ENCODE measurements at places on chromosomes 7 and 10. TPM values are rescaled to one million over a fixed set of nuclear protein-coding genes. Genes with fewer than 3 reads are reported as not detected.

DNA sequence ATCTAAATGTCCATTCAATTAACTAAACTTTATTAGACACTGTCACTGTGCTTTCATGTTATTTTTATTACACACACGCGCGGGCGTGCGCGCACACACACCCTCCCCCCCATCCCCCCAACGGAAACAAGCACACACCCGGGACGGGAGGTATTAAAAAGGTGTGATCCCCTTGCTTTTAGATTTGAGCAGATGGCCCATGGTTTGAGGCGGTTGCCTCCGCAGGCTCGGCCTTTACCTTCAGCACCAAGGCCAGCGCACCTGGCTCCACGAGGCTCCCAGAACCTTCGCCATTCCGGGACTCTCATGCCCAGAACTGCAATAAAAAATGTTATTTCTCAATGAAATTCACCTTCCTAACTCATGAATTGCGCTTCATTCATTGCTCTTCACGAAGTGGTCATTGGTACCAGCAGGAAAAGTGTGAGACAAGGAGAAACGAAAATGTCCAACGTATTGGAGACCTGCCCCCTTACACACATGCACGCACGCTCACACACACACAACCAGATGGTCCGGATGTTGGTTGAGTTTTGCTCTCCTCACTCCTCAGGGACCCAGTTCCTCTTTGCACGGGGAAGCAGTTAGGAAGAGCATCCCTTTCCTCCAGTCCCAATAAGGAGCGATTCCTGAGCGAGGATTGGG lies 20.8 kb upstream of the PTF1A start:
- no peak for DNase-seq

- DNase-seq = no peak
Measured at GRCh38 chr7:102404005-102404861, 8.1 kb downstream of the PRKRIP1 start.

- DNase-seq = no peak
Measured at GRCh38 chr7:121985476-121986030, 112.6 kb downstream of the PTPRZ1 start.

SLC26A5 gene
- polyA plus RNA-seq = not detected

GRCh38 chr10:76073524-76073923 lies 642.1 kb downstream of the LRMDA start:
- DNase-seq = no peak

DNA sequence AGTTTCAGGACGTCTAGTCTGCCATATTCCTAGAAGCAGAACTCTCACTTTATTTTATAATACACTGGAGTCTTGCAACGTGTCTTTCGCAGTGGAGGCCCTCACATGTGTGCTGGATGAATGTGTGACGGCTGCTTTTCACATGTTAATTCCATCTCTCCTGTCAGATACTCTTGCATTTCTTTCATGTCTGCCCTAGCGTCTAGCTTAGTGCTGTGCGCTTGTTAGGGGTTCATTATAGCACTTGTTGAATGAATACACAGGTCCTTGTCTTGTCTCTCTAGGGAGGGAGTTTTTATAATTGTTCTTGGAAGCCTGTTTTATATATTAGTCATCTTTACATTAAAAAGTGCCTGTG lies 94.4 kb downstream of the MAP3K8 start:
- DNase-seq = no peak

CREB5 gene
- polyA plus RNA-seq = 23.3 TPM

FAS gene
- 78.4 TPM for polyA plus RNA-seq

GRCh38 chr10:100661520-100661919 lies 83.9 kb upstream of the PAX2 start:
- DNase-seq = no peak

DNA sequence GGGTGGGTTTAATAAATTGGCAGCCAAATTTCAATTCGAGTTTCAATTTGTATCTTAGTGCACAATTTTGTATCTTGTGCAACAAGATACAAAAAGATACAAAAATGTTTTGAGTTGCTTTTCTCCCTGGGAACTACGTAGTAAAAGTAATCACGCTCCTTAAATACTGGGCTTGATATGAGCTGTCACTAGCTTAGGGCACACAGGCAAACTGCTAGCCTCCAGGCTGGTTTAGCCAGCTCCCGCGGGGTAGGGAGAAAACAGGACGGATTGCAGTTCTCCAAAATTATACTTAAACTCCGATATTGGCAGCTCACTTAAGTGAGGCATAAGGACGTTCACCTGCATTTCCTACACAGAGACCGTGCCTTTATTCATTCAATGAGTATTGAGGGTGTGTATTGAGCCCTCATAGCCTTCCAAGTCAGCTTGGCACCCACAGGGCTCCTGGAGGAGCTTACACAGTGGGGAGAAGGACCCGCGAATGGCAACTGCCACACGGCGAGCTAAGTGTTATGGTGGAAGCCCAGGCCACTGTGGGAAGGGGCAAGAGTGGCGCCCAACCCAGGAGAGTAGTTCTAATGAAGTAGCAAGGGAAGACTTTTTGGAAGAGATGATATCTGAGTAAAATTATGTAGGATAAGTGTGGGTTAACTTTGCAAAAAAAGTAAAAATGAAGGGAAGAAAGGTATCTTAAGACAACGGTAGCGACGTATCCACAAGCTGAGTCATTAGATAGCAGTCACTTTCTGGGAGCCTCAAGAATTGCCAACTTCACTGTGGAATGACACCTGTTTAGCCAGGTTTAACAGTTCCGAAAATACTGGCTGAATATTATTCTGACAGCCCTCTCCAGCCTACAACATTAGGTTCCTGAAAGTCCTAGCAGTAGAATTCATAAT lies 1.6 kb upstream of the EPC1 start:
- no peak for DNase-seq

DNA sequence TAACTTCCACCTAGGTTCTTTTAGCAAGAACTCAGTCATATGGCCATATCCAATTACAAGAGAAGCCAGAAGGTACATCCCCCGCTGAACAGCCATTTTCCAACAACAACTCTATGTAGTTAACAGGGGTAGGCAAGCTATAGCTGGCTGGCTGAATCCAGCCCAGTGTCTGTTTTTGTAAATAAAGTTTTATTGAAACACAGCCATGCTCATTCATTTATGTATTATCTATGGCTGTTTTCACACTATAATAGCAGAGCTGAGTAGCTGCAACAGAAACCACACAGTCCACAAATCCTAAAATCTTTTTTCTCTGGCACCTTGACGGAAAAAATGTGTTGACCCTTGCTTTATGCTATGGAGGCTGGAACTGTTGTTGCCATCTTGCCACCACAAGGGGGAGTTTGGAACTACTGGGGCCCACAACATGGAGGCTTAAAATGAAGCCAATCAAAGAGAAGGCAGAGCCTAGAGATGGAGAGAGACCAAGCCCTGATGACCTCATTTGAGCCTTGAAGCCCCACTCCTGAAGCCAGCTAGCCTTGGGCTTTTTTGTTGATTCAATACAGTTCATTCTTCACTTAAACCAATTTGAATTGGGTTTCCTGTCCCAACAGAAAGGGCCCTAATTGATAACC lies 33.3 kb upstream of the XPNPEP1 start:
- DNase-seq = no peak

LIPM gene
- polyA plus RNA-seq = not detected

NEUROG3 gene
- polyA plus RNA-seq = not detected

GRCh38 chr10:26138613-26139012 lies 78.0 kb upstream of the GAD2 start:
- no peak for DNase-seq

DNA sequence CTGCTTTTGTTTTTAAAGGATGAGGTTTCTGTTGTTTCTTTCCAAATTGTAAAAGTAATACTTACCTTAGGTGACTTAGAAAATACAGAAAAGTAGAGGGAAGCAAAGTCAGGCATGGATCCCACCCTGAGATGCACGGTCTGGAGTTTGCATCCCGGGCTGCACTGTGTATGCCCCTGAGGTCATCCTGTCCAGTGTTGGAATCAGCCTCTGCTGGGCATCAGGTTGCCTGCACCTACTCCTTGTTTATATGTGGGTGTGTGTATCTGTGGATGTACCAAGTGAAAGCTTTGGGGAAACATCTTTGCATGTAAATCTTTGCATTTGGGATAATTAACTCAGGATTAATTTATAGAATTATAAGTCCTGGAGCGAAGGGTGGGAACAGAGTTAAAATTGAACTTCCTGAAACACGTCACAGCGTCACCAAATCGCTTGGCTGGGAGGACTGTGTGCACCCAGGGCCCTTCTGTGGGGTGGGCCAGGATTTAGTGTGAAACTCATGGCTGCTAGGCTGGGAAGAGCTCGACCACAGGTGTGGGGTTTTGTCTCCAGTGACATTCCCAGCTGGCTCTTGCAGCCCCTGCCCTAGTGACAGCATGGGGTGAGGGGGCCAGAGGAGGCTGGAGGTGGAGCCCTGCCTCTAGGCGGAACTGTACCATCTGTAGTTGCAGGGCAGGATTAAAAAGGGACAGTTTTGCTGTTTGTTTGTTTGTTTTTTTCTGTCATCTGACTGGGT lies 27.9 kb downstream of the GTF2IRD1 start:
- DNase-seq = no peak

GRCh38 chr10:22560913-22561239 lies 153.5 kb downstream of the PIP4K2A start:
- DNase-seq = no peak

- no peak for DNase-seq
Measured at GRCh38 chr7:158588085-158588877, 658 bp upstream of the PTPRN2 start.

DNA sequence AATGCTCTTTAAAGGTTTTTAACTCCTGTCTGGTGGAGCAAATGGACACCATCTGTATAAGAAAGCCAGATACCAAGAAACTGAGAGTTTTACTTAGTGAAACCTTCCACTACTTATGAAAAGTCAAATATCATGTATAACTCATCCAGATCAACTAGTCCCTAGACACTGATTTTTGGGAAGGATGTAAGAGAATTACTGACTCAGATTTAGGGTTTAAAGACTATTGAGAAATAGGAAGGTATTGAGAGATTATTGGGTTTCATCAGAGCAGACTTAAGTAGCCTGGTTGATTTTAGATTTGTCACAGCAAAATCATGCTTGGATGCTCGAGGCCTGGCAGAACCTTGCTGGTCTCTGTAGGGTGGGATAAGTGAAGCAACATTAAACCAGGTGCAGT lies 3.1 kb downstream of the CSTF2T start:
- no peak for DNase-seq

GRCh38 chr7:116911801-116912200 lies 41.5 kb upstream of the ST7 start:
- no peak for DNase-seq

GRCh38 chr10:124120410-124121061 lies 27.1 kb upstream of the CHST15 start:
- DNase-seq = no peak

LSM8 gene
- polyA plus RNA-seq = 37.1 TPM

DNA sequence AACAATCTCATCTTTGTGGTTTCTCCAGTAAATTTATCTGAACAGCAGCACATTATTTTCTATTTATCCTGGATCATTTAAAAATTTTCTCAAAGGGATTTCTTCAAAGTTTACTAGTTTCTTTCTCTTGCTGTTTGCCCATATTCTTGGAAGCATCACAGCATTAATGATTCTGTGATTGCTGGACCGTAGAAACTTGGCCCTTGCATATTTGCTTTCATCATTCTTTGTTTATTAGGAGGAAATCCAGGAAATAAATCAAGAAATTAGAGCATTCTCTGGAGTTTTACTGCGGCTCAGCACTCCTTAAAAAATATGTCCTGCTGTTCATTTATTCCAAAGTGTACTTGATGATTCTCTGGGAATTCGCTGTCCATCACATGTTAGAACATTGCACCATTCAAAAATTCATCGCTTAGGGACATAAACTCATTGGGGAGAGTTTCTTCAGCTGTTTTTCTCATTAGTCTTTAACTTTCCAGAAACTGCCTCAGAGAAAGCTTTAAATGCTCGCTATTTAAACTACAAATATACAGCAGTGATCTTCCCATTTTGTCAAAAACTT lies 264.0 kb upstream of the CDC14C start:
- no peak for DNase-seq

DNA sequence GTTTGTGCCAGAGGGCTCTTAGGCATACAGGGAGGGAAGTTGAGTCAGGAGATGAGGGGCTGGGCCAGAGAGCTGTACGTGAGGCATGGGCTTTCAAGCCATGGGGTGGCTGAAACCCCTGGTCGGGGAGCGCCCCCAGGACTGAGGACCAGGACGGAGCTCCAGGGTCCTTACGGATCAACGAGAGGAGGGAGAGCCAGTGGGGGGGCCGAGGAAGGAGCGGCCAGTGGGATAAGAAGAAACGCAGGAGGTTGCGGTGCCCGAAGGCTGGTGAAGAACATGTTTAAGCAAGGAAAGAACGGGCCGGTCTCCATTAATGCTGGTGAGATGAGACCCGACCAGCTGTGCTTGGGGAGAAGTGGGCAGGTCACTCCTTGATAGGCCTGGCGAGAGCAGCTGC lies 43.6 kb upstream of the BHLHA15 start:
- DNase-seq = no peak

CLRN3 gene
- not detected for polyA plus RNA-seq

HBP1 gene
- 72.7 TPM for polyA plus RNA-seq

DNA sequence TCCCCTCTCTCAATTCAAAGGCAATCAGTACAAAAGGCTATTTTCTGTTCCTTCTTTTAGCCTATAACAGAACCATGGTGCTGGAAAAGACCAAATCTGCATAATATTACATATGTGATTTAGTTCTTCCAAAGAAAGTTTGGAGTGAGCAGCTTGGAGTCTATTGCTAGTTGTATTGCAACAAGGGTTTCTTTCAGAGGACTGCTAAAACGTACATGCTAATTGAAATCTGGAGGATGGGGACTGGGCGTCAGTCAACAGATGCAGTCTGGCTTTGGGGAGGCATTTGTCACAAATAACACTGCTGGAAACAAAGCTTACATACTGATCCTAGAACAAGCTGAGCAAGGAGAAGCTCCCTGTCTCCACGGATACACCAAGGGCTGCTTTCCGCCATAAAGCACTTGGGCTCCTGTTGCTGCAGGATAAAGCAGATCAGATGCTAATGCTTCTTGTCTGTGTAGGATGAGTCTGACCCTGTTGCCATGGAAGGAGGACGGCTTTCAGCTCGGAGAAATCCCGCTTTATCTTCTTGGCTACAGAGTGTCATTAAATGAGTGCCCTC lies 883.5 kb downstream of the SORCS1 start:
- no peak for DNase-seq

DNA sequence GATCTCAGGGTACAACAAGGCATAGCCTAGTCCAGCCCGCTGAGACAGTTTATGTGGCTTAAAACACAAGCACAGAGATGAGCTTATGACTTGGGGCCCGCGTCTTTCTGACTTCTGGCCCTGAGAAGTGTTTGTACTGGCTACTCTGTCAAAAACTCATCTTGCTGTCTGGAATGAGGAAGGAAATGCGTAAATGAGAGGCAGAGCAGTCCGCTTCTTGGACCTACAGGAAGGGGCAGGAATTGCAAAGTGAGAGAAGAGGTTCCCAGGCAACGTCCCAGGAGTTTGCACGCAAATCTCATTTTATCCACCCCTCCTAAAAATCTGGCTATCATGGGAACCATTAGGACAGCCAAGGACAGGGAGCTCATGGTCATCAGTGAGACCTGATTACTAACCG lies 5.5 kb downstream of the ANXA11 start:
- no peak for DNase-seq

ZPBP gene
- not detected for polyA plus RNA-seq

DNA sequence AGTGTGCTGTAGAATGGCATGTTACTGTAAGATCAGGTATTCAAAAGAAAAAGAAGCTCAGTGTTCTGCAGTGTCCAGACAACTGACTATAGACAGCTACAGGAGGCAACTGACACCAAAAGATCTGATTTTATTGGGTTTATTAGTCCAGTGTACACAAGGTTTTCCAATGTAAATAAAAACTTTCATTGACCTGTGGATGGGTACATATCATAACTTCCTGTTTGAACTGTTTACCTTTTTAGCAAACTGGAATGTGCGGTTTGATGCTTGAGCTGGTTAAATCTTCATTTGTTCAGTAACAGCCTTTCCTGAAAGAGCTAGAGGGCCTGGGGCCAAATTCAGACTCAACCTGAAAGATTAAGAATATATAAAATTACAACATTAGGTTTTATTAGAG lies 172.6 kb upstream of the SP8 start:
- no peak for DNase-seq
